ENCODE measurements at places on chromosomes 1 and 21.

GRCh38 chr21:22174746-22175145 is 1176.5 kb downstream of the NCAM2 start:
- no peak for ATAC-seq

DNA sequence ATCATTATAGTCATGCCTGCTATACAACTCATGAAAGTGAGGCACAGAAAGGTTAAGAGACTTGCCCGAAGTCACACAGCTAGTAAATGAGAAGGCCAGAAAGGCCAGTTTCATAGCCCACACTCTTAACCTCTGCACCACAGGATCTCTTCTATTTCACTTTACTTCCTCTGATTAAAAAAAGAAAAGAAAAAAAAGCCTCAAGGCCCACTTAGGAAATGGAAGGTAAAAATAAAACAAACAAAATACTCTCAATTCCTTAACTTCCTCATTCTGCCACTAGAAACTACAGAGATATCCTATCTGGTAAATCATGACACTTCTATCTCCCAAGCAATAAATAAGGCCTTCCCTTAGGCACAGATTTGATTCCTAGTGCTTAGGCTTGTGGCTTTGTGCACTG is 7.6 kb upstream of the ENAH start:
- no peak for ATAC-seq

GRCh38 chr1:100860397-100860991 is 34.1 kb downstream of the EXTL2 start:
- ATAC-seq = peak; percentile 90

- peak; percentile 58 for ATAC-seq
These were observed 71.6 kb downstream of the PLEKHA6 start for GRCh38 chr1:204288021-204288588.

- ATAC-seq = no peak
These were observed 45.3 kb upstream of the EDN2 start for GRCh38 chr1:41529621-41530395.

DNA sequence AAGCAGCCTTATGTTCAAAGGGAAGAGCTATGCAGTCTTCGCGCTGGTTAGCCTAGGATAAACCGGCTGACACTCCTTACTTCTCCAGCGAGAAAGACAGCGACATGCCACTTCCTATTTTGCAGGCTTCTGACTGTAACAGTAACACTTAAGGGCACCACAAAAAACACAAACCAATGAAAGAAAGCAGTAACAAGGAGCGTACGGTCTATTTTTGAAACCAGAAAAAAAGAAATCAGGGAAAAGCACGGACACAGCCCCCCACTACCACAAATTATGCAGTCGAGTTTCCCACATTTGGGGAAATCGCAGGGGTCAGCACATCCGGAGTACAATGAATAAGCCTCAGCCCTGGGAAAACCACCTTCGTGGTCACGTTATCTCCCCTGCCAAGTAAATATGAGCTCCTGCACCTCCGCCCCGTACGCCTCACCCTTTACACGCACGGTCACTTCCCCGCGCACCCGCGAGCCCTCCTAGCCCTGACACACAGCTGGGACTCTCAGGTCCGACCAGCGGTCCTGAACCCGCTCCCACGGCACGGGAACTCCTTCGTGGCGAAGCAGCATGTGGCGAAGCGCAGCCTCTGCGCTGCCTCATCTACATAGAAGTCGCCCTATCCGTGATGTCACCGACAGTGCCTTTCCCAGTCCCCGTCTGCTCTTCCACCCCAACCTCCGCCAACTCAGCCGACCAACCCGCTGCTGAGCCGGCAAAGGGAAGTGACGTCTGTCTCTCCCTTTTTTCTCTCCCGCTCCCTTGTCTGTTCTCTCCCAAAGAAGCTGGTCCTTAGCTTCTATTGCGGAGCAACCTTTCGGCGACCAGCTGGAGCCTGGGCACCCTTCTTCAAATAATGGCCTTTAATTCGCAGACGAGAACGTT is 40.9 kb upstream of the PPIAL4F start:
- ATAC-seq = peak; percentile 88

- peak; percentile 20 for ATAC-seq
These were observed 590.6 kb downstream of the MATN1 start for GRCh38 chr1:30132602-30133286.

DNA sequence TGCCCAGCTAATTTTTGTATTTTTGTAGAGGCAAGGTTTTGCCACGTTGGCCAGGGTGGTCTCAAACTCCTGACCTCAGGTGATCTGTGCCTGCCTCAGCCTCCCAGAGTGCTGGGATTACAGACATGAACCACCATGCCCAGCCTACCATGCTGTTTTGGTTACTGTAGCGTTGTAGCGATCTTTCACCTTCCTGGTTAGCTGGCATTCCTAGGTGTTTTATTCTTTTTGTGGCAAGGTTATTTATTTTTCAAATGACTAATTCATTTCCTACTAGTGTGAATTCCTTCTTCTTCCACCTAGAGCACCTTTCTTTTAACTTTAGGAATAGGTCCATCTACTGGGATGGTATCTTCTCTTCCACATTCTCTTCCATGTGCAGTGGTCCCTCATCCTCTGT is 29.3 kb downstream of the TMEM200B start:
- ATAC-seq = no peak

- ATAC-seq = no peak
These were observed 16.7 kb downstream of the SPATA21 start for GRCh38 chr1:16420424-16421118.

DNA sequence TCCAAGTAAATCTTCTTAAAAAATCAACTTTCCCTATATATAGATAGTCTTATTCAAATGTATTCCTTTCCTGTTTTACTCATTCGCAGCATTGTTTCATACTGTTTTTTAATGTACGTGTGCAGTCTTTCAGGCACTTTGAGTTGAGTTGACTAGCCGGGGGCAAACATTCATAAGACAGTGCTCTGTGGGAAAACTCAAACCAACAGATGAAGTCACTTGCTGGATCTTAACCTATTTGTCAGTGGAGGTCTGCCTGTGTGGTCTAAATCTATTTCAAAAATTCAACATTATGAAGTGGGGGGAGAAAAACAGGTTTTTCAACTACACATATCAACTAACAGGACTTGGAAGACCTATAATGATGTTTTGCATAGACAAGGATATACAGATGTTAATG is 6.2 kb downstream of the HSD11B1 start:
- ATAC-seq = no peak

GRCh38 chr1:203326830-203327683 is 21.7 kb downstream of the BTG2 start:
- peak; percentile 98 for ATAC-seq

DNA sequence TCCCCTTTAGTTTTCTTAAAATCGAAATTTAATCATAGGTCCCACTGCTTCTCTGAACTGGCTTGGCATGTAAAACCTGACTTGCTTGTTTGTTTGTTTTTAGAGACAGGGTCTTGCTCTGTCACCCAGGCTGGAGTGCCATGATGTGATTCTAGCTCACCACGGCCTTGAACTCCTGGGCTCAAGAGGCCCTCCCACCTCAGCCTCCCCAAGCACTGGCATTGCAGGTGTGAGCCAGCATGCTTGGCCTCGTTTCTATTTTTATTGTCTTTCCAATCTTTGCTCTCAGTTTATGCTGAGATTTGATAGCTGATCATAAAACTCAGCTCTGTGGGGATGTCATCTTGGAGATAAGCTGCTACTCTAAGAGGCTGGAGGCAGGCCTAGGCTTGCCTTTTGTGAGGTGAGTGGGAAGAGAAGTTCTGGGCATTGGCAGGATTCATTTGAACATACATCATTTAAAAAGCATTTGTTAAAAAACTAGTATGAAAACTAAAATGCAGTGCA is 51.5 kb upstream of the GCLM start:
- no peak for ATAC-seq

- peak; percentile 55 for ATAC-seq
These were observed 34.0 kb downstream of the OPRD1 start for GRCh38 chr1:28845786-28846543.

DNA sequence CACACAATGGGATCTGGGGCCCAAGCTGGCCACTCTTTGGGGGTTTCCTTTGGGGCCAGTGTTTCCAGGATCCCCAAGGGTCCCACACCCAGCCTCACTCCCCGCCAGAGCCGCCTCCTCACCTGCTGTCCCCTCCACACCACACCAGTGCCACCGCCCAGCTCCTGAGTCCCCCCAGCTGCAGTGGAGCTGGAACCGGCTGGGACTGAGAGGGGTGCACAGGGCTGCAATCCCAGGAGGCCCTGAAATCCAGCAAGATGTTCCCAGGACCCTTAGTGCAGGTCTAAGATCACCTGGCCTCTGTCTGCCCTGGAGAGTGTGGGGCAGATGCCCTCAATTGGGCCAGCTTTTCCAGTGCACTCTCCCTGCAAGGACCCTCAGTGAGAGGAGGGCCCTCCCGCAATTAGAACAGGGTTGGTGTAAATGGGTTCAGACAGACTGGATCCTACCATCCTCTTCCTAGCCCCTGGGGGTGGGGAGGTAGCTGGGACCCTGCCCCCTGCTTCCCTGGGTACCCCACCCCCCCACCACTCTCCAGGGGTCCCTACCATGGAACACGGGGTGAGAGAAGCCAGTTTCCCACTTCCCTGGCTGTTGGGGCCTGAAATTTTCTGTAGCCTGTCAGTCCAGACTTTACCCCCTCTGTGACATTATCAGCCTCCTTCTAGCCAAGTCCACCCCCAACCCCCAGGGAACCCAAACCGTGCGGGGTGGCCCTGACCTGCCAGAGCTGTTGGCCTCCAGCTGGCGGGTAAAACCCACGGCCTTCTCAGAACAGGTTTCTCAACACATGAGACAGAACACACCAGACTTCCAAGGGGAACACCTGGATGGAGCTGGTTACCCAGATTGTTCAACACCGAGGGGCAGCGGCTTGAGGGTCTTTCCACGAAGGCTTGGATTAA is 7.0 kb downstream of the KRTAP10-12 start:
- no peak for ATAC-seq

DNA sequence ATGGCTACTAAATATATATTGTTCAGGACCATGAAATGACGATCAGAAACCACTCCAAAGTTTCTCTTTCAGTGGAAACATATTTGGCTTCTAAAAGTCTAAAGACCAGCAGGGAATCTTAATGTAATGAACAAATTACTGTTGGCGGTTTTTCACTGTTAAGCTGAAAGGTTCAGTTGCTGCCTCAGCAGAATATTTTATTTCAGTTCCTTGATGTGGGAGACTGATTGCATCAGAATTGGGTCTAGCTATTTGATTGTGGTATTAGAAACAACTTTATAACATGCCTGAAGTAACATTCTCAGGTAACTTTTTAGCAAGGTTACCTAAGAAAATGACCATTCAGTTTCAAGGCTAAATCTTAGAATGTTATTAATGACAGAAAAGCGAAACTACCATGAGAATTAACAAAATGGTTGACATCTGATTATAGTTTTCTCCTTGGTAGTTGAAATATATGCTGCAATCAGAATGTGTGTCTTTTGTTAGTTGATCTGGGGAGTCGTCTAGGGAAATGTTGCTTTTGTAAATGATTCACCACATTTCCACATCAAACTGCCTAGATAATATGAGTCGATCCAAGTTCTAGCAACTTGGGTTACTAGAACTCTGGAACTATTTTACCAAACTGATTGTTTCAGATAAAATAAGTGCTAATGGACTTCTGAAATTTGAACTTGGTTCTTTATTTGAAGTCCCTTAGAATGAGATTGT is 200.4 kb downstream of the HMCN1 start:
- ATAC-seq = peak; percentile 32

GRCh38 chr1:86778569-86779239 is 74.3 kb downstream of the SH3GLB1 start:
- no peak for ATAC-seq

DNA sequence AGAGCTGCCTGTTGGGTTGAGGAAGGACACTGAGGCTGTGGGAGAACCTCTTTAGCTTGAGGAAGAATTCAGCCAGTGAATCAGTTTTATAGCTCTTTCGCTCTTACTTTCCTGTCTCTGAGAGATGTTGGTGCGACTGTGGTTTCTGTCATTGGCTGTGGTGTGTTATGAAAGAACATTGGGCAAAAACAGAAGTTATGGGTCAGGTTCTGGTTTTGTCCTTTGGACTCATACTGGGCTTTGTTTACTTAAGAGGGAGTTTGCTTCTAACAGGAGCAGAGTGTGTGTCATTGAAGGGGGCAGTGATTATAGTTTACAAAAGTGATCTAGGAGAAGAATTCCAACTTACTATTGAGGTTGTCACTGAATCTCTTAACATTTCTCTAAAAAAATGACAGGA is 97.0 kb downstream of the TLR5 start:
- no peak for ATAC-seq

DNA sequence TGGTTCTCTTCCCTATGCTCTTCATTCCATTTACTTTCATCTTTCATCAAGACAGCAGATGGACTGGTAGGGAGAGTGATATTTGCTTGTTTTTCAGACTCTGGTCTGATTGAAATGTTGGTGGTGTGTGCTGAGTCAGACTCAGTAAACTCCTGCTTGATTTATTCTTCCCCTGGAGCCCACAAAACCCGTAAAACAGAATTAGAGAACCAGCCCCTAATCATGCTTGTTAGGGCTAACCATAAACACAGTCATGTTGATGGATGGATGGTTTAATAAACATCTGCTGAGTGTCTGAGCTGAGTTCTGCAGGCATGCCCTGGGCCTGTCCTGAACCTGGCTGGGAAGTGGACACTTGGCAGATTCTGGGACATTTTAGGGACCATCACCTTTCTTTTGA is 24.8 kb downstream of the NOS1AP start:
- no peak for ATAC-seq

GRCh38 chr1:81021134-81021533 is 779.6 kb upstream of the ADGRL2 start:
- no peak for ATAC-seq

DNA sequence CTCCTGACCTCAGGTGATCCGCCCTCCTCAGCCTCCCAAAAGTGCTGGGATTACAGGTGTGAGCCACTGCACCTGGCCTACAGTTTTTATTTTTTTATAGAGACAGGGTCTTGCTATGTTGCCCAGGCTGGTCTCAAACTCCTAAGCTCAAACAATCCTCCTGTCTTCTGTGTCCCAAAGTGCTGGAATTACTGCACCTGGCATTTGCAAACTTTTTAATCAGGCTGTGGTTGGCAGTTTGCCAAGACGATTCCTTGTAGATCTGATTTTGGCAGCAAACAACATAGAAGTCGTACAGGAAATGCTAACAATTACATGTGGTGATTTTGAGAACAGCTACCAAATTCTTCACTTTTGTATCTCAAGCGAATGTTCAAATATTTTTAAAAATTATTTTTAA is 10.1 kb downstream of the RBP7 start:
- ATAC-seq = no peak

- no peak for ATAC-seq
These were observed 234.6 kb downstream of the USP25 start for GRCh38 chr21:15964236-15964855.

GRCh38 chr1:33281554-33282303 is 25.4 kb downstream of the ZNF362 start:
- no peak for ATAC-seq

GRCh38 chr21:21508859-21509258 is 510.6 kb downstream of the NCAM2 start:
- no peak for ATAC-seq

DNA sequence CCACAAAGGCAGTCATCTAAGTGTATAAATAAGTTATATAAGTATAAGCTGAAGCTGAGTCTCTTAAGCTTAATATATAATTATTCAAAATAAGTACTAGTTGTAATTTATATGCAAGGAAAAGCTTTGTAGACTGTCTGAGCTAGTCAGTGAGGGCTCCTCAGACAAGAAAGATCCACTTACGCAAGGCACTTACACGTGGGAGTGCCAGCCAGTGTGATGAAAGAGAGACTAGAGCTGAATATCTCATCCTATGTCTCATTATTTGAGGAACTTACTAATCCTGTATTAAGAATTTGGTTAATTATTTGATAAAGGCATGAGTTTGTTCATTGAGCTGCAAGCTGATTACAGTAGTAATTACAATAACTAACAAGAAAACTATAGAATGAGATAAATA is 146.9 kb downstream of the PDE4B start:
- no peak for ATAC-seq

- peak; percentile 47 for ATAC-seq
These were observed 14.7 kb upstream of the CSF1 start for GRCh38 chr1:109895720-109896504.

GRCh38 chr1:179870870-179871269 is 6.7 kb downstream of the TOR1AIP2 start:
- ATAC-seq = no peak

Data from SK-N-SH treated with all-trans-retinoic acid at 6 μM for 48 hours (cell line).